B cell (primary cell): ENCODE measurements at places on chromosomes 16 and 17.

DNA sequence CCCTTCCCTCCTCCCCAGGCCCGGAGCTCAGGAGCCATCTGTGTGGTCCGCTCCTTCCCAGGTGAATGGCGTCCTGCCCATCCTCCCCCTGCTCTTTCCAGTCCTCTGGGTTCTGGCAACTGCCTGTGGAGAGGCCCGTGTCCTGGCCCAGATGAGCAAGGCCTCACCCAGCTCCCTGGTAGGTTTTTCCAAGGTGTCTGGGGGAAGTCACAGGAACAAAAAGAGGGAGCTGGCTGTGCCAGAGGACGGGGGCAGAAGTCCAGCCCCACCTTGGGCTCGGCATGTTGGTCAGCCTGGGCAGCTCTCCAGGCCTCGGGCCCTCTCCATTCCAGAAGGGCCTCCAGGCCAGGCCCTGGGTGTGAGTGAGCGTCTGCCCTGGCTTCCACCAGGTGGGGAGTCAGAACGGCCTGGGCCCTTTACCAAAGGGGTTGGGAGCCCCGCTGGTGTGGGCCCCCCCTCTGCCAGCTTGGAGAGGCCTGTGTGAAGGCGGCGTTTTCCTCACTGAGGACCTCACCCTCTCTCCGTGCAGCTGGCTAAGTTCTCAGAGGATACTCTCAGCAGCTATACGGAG is 25.1 kb downstream of the CASKIN2 start:
- no peak for DNase-seq

GRCh38 chr17:9079461-9080103 is 58.3 kb downstream of the NTN1 start:
- no peak for DNase-seq

GRCh38 chr17:75856062-75856756 is 1.1 kb upstream of the WBP2 start:
- DNase-seq, result no peak

GRCh38 chr17:70420861-70421445 is 251.6 kb downstream of the KCNJ2 start:
- no peak for DNase-seq

- DNase-seq, result peak; percentile 88
Observed at GRCh38 chr17:8806926-8807550, 7.9 kb upstream of the MFSD6L start.

GRCh38 chr16:4184038-4184702 is 57.7 kb downstream of the SRL start:
- no peak for DNase-seq

- DNase-seq, result peak; percentile 71
Observed at GRCh38 chr16:17448640-17449638, 21.8 kb downstream of the XYLT1 start.
